ENCODE measurements at places on chromosomes 13 and 19.

DNA sequence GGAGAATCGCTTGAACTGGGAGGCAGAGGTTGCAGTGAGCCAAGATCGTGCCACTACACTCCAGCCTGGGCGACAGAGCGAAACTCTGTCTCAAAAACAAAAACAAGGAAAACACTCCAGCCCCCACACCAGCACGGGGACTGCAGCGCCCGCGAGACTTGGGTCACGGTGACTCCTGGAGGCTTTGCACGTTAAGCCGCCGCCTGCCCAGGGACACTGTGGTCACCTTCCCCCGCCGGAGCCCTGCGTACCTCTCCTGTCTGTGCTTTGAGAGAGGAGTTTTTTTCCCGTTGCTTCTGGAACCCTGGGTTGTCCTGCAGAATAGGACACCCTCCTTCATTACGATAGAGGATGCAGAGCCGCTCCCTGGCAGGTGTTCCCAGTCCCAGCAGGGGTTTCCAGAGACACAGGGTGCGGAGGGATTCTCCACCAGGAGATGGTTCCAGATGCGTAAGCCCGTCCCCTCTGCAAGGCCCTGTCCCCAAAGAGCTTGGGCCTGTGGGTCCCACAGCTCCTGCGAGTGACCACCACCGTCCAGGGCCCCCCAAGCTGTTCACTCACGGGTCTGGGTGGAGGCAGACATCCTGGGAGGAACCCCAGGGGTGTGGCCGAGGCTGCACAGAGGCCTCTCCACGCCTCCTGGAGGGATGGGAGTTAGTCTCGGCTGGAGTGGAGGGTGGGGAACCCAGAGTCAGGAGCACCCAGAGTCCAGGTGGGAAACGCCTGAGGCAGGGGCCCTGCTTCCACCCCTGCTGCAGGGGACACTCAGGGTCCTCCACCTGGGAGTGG is 42.8 kb upstream of the NDUFS7 start:
- no peak for DNase-seq

DNA sequence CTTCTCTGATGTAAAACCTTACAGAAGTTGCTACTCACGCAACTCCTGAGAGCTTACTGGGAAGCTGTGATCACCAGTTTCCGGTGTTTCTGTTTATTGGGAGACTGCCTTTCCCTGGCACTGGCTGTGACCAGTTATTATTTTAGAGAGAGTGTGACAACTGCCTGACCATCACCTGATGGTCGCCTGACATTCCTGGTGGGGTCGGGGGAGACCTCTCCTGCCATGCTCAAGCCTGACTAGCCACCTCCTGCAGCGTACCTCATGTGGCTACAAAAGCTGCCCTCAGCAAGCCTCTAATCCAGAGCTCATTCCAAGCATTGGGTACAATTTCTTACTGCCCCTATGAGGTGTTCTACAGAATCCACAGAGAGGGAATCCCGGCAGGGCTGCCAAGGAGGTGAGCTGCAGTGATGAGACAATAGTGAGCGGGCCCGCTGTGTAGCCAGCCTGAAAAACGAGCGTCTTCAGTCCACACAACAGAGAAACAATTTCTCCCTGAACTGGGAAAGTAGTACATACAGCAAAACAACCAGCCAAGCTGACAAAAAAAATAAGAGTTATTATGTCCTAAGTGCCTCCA is 28.7 kb downstream of the GJA3 start:
- no peak for DNase-seq

DNA sequence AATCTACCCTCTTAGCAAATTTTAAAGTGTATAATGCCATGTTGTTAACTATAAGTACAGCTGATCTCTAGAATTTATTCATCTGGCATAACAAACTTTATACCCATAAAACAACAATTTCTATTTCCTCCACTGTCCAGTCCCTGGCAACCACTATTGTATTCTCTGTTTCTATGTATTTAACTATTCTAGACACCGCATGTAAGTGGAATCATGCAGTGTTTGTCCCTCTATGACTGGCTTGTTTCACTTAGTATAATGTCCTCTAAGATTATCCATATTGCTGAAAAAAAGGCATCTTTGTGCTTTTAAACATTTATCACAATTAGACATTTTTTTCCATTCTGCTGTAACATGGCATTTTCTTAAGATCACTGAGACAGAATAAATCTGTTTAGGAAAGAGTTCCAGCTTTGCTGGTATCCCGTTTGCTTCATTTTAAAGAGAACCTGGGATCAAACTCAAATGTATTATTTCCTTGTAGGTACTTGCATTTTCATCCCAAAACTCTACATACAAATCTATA is 1191.0 kb downstream of the SLITRK5 start:
- DNase-seq, result no peak

- no peak for DNase-seq
Observed at GRCh38 chr19:50309396-50310125, 19.6 kb downstream of the KCNC3 start.

DNA sequence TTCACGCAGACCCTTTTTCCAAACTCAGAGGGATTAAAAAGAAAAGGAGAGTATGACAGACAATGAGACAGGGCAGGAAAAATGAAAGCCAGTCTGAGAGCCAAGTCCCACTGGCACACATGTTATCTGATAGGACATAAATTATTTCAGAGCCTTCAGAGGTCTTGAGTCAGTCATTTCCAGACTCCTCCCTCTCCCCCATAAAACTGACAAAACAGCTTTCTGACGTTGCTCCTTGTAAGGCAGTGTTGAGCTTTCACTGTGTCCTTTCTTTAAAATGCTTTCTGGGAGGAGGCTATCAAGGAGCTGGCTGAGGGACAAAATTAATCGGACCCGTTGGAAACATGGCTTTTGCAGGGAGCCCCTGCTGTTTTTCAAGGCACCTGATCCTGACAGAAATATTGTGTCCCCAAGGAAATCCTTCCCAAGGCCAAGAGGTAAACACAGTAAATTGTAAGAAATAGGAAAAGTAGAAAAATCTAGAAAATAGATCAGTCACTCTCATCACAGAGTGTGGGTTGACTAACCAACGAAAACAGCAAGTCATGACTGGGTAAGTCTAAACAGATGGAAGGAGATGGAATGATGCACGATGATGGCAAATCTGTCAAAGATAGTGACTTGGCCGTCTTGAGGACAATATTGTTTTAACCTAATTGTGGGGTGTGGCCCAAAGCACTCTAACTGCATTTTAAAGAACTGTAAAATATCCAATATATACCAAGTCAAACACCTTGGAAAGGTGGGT is 89.7 kb downstream of the DCT start:
- DNase-seq, result no peak

DNA sequence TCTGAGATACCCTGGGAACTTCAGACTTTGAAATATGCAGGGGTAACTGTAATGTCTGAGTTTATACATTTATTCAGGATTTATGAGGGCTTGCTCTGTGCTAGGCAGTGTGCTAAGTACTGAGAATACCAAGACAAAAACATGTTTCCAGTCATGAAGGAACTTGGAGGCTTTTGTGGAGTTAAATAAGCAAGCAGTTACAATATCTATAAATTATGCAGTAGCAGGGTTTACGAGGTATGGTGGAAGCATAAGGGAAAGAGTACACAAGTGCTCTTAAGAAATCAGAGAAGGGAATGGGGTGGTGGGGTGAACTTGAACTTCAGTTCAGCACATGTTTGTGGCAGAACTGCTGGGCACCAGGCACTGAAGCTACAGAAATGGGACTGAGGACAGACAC is 28.0 kb downstream of the MAB21L1 start:
- no peak for DNase-seq

DNA sequence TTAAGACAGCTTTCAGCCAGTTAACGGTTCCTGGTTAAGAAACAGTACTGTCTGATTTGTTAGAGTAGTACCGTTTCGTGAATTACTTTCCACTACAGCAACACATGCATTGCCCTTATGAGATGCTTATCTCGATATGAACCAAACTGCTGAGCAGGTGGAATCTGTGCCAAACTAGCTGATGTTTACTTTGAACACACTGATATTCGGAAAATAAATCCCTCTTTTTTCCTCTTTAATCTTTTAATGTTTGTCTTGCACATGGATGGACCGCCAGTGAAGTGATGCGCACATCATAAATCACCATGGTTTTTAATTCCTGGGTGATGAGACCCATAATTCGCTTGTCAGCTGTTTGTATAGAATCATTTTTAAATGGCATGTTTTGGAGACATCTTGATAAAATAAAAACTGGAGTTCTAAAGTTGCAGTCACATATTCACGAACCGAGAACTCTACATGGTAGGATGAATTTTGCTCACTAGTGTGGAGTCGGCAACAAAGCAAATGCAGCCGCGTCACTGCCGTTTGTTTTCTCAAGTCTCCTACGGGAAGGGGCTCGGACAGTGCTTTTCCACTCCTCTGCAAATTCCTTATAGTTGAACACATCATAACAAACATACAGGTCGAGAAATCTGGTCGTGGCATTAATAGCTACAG is 1.1 kb downstream of the GJA3 start:
- DNase-seq, result no peak

GRCh38 chr19:39471756-39472536 is 8.7 kb upstream of the TIMM50 start:
- no peak for DNase-seq

- no peak for DNase-seq
Observed at GRCh38 chr13:113762538-113762937, 3.5 kb downstream of the TMEM255B start.

GRCh38 chr13:50200988-50201387 is 185.7 kb downstream of the KCNRG start:
- no peak for DNase-seq

- DNase-seq, result no peak
Observed at GRCh38 chr13:82627183-82627582, 1255.1 kb downstream of the SLITRK1 start.

GRCh38 chr19:35585848-35586247 is at the start of gene PMIS2:
PMIS2 (plus strand) TSS chr19:35586173; CDS start chr19:35586260, 87 bp downstream.
- no peak for DNase-seq

GRCh38 chr19:3250675-3251074 is 26.2 kb downstream of the CELF5 start:
- peak; percentile 44 for DNase-seq

GRCh38 chr13:32887617-32888016 is 128.6 kb upstream of the KL start:
- no peak for DNase-seq

- DNase-seq, result no peak
Observed at GRCh38 chr13:50340146-50340545, 324.9 kb downstream of the KCNRG start.

DNA sequence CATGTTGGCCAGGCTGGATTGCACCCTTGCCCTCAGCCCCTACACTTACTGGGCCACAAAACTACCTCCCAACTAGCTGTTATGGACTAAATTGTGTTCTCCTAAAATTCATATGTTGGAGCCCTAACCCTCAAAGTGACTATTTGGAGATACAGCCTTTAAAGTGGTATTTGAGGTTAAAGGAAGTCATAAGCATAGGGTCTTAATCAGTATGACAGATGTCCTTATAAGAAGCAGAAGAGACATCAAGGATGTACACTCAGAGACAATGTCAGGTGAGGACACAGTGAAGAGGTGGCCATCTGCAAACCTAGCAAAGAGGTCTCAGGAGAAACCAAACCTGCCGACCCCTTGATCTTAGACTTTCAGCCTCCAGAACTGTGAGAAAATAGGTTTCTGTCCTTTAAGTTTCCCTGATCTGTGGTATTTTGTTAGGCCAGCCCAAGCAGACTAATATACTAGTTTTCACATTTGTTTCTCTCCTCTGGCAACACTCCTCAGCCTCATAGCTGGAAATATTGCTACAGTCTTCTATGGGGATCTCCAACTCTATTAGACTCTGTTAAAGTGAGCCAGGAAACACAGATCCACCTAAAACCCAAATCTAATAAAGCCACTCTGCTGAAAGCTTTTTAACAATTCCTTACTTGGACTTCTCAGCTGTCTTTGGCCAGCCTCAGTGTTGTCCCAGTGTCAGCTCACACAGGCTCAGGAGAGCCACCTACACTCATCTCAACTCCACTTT is 256.5 kb downstream of the TBC1D4 start:
- no peak for DNase-seq

GRCh38 chr19:31594701-31595100 is 245.5 kb upstream of the TSHZ3 start:
- no peak for DNase-seq

DNA sequence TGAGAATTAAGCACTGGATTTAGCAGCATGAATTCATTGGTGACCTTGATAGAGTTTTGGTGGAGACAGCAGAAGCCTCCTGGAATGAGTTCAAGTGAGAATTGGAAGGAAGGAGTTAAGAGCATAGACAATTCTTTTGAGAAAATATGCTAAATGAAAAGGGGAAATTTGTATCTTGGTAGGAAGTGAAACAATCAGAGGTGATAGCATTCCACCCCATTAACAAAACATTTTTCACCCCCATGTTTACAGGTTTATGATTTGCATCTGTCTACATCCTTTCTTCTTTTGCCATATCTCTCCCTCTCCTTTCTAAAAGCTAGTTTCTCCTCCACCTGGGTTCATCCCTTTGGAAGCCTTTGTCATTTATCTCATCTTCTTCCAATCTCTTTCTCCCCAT is 27.5 kb downstream of the LNX2 start:
- DNase-seq, result no peak

DNA sequence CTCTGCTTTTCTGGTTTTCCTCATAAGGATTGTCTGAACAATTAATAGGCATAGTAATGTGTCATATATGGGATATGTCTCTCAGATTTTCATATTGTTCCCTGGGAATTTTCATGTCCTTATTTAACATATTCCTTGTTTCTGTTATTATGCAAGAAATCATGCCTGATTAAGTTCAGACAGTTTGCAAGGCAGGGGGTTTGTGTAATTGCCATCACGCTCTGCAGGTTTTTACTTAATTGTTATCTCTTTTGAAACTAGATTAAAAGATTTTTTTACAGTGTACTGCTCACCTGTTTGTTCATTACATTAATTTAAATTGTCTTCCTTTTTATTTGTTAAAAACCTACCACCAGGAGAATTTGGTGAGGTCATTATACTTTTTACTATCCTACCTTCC is 1253.2 kb upstream of the PRR20A start:
- no peak for DNase-seq

DNA sequence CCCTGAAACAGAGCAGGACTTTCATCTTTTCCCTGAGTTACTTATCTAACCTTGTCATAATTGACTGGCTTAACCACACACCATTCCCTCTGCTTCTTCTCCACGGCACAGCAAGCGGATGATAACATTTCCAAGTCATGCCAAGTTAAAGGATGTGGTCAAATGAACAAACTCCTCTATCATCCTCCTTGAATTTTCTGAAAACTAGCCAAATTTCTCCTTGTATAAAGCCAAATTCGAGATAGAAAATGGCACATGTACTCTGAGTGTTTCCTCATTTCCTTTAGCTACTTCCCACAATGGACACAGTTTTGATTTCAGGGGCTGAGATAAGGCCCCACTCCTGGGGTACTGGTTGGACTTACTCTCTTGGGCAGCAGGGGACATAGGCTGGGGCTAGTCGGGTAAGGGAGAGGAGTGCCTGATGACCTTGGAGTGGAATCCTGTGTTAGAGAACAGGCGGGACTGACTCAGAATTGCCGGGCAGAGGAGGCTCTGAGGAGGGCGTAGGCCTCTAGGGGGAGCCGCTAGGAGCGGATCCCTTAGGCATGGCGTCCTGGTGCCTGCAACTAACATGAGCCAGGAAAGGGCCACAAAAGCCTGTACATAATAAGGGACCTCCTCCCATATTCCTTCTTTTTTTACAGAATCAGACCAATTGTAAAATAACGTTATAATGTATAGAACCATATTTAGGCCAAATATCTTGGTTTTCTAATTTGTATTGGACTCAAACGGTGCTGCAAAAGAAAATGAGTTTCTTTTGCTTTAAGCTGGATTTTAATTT is 20.3 kb upstream of the TMTC4 start:
- no peak for DNase-seq

GRCh38 chr19:3031607-3031867 is 2.5 kb upstream of the TLE2 start:
- DNase-seq, result no peak

GRCh38 chr19:41310033-41310831 is at the start of gene CCDC97:
CCDC97 (plus strand) TSS chr19:41310172; CDS start chr19:41310311, 139 bp downstream.
- DNase-seq, result peak; percentile 72
